T-helper 17 cell (primary cell): ENCODE measurements at places on chromosomes 11 and 22.

GRCh38 chr11:132242632-132243031 is 872.2 kb downstream of the NTM start:
- DNase-seq = no peak

DNA sequence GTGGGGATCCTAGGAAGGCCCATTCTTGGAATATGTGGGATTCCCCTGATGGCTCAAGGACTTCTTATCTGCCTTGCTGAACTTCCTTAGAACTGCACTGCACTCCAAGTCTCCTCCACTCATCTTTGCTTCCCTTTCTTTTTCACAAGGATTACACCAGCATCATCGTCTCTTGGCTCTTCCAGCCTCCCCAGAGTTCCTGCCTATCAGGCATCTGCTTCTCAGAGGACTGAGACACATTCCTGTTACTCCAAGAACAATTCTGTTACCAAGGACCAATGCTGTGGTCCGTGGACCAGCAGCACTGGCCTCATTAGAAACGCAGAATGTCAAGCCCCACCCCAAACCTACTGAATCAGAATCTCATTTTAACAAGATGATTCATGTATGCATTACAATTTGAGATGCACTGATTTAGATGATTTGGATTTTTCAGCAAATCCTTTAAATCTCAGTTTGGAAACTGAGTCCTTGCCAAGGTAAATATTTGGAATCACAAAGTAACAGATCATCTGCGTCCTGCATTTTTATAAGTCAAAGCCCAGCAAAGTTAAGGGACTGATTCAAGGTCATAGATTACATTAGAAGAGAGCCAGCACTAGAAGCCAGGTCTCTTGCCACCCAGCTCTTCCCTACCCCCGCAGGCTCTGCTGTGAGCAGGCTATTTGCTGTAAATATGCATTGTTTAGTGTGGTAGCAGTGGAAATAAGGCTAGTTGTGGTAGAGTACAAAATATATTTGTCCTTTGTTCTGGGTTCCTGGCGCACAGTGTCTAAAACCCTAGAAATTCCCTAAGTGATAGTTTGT is 110.9 kb downstream of the SWAP70 start:
- DNase-seq = no peak

GRCh38 chr11:123560006-123560405 is 94.4 kb downstream of the SCN3B start:
- no peak for DNase-seq

GRCh38 chr11:83508804-83509203 is 222.6 kb upstream of the CCDC90B start:
- DNase-seq = no peak

DNA sequence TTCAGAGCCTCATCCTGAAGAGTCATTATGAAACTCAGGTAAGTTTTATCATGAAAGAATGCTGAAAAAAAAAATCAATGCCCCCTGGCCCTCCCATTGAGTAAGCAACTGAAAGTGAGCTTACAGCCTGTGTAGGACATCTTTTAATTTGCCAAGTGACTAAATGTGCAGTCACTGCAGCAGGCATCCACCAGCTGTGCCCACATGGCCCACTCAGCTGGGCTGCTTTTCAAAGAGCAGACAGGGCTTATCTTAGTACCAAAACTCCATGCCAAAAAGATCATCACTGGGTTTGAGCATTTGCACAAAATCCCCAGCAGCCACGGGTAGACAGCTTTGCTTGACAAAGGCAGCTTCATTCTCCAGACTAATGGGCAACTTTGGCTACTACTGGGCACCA is 709.7 kb downstream of the NTM start:
- no peak for DNase-seq

GRCh38 chr11:130051082-130051481 is 18.6 kb upstream of the APLP2 start:
- DNase-seq = no peak

DNA sequence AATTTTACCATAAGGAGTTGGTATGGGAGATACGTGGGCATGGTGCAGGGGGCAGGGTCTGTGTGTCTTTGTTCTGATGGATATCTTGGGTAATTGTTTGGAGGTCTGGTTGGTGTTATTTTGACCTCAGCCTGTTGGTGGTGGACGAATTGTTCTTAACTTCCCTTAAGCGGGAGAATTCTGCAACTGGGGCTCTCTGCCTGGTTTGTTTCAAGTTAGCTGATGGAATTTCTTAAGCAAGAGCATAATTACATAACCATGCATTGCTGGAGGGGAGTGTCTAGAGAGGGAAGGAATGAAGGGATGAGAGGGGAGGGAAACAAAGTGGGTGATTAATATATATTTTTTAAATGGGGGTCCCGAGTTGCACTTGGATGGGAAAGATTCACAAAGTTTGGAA is 908.5 kb upstream of the RAG2 start:
- no peak for DNase-seq

- DNase-seq = no peak
Observed at GRCh38 chr22:38258895-38259294, 13.9 kb downstream of the TMEM184B start.

DNA sequence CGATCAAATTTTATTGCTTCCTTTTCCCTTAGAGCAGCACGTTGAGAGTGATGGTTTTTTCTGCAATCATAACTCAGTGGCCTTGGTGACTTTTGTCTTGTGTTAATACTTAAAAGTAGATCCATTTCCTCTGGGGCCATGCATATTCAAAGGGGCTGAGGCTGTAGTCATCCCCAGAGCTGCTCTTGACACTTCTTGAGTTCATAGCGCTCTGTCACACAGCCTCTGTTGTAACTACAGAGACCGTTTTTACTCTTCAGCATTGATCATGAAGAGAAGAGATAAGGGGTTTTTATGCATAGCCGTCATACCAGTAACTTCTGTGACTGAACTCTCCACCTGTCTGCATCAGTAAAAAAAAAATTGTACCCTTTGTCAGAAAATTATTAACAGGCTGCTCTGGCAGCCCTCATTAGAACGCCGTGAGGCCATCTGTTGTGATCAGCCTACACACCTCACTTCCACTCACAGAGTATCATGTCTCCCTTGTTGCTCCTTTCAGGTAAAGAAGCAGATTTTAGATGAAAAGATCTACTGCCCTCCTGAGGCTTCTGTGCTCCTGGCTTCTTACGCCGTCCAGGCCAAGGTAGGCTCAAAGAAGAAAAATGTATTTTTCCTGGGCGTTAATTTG is 38.4 kb downstream of the NF2 start:
- DNase-seq = no peak

DNA sequence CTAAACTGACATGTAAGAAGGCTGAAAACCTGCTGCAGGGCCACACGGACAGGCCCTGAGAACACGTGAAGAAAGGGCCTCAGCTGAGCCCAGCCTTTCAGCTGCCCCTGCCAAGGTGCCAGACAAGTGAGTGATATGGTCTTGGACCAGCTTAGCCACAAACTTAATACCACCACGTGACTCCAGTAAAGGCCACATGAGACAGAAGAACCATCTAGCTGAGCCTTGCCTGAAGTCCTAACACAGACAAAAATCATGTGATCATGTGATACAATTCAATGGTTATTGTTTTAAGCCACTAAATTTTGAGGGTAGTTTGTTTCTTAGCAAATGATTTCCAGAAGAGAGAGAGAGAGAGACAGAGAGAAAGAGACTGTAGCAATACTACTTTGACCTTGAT is 66.9 kb upstream of the ARHGAP20 start:
- no peak for DNase-seq

DNA sequence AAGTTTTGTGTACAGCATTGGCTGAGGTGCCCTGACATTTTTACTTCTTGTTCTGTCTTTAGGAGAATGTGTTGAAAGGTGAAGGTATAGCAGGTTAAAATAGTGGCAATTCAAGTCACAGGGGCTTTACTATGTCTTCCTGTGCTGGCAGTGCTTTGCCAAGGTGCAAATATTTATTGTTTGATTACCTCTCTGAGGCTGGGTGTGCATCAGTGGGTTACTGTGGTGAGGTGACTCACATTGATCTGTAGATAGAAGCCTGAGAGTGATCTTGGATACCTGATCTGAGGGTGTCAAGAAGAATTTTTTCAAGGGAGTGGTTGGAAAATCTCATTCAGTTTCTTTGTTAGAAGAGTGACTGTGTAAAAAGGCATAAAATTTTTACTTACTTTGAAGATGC is 90.0 kb downstream of the ARHGAP42 start:
- DNase-seq = no peak

GRCh38 chr11:13134886-13135285 is 125.8 kb downstream of the RASSF10 start:
- no peak for DNase-seq

DNA sequence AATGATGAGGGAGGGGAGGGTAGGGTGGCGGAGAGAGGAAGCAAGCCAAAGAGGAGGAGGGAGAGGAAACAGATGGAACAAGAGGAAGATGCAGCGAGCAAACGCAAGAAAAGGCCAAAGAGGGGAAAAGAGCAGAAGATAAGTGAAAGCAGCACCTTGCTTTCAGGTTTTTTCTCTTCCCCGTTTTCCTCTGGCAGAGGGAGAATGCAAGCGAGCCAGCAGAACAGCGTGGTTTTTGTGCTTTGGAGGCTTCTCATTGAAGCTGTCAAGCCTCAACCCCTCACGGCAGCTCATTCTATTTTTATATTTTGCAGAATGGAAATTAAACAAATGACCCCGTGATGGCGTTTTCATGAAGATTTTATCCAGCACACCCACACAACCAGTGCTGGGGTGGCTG is 67.1 kb upstream of the GRAMD1B start:
- DNase-seq = no peak

GRCh38 chr22:19120829-19121630 is 1.2 kb downstream of the DGCR2 start:
- no peak for DNase-seq

DNA sequence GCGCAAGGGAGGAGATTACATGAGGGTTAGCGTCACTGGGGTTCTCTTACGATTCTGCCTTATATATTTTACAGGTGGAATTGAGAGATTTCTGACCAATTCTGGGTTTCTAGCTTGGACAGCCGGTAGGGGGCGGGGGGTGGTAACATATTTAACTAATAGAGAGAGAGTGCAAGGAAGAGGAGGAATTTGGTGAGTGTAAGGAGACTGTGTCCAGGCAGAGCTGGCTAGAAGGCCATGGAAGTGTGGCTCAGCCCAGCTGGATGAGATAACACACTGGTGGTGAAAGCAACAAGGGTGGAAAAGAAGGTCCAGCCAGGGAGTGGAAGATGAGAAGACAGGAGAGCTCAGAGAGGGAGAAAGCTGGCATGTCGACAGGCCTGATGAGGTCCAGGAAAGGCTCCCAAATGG is 56.5 kb downstream of the ST3GAL4 start:
- DNase-seq = no peak

DNA sequence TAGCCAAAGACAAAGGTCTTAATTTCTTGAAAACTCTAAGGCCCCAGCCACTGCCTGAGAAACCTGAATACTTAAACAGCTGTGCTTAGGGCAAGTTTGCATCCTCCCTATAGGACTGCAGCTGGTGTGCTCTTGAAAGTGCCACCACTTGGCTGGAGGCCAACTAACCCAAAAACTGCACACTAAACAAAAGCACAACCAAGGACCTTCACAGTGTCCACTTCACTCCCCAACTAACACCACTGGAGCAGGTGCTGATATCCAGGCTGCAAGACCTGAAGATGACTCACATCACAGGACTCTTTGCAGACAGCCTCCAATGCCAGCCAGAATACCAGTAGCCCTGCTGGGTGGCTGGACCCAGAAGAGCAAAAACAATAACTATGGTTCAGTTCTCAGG is 357.7 kb upstream of the ARHGAP42 start:
- no peak for DNase-seq

DNA sequence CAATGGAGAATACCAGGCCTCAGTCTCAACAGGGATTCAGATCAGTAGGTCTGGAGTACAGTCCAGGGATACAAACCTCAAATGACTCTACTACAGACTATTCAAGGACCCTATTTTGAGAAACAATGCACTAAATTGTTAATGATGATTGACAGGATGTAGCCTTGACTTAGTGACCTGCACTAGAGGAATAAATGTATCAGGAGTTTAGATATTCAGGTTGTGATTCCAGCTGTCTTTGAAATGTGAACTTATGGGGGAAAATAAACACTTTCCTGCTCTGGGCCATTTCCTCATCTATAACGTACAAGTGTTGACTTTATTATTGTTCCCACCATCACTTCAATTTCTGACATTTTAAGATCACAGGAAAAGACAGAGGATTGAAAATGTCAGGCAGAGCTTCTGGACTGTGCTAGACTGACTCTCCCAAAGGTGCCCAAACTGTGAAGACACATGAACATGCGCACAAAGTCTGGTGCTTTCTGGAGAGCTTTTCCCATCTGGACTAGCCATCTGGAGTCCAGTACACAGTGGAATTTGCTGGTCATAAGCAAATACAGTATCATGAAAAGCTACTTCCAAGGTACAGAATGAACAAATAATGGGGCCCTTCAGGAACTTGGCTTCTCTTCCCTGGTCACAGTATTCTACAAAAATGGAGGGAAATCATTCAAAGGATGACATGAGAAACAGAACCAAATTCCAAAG is 110.4 kb downstream of the USP35 start:
- DNase-seq = no peak

DNA sequence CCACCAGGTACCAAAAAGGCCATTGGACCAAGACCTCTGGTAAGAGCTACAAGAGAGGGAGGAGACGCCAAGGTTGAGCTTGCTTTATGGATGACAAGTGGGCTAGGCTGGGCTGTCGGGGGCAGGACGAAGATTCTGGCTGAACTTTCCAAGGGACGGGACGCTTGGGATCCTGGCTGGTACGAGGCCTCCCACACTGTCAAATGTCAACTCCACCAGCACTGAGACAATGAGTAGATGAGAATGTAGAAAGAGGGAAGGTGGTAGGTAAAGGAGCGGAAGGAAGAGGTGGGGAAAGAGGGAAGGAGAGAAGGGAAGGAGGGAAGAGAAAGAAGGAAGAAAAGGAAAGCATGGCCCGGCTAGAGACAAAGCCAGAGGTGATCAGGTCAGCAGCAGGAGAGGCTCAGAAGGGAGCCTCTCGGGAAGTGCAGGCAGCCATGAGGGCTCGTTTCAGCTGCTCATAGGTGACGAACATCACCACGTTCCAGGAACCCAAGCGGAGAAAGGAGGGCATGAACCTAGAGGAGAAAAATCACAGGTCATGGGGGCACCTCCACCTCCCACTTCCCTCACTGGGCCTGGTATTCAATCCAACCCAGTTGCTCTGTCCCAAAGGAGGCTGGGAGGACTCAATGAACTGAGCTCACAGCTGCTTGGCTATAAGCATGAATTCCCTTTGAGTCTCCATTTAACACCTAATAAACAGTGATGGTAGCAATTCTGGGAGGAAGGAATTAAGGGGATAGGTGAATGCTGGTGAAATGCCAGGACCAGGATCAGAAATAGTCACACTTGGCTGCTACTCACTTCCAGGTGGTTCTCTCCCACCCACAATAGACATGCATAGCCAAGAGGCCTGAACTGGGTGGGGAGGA is 7.8 kb downstream of the UCP2 start:
- DNase-seq = no peak

- DNase-seq = no peak
Observed at GRCh38 chr11:69207165-69207889, 51.6 kb downstream of the SMIM38 start.

DNA sequence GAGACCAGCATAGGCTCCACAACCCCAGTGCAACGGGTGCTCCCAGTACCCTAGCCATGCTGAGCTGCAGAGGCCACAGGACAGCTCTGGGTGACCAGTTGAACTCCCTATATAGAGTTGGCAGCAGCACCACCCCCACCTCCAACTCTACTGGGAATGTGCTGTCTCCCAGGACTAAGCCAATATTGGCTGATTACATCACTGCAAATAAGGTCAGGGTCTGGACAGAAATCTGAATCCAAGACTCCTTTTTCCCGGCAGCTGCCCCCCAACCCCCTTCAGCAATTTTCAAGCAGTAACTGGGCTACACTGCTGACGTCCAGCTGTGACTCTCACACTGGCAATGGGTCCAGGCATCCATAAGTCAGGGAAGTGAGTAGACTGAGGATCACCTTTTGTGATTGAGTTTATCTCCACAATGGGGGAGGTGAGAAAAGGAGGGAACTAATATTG is at the start of gene HPX:
HPX (minus strand) TSS at position 82 of the 453 bp plus-strand sequence; CDS start at position 58, 24 bp downstream.
- no peak for DNase-seq
